ENCODE measurements at places on chromosomes 16 and 17. TPM values are rescaled to one million over a fixed set of nuclear protein-coding genes. Genes with fewer than 3 reads are reported as not detected.

Gene PNMT
- 0.53 TPM for total RNA-seq

Gene DCXR
- 90.9 TPM for total RNA-seq

Gene KRT31
- not detected for total RNA-seq

Gene WSCD1
- total RNA-seq: 3.6 TPM

Gene PIRT
- not detected for total RNA-seq

Gene PYY
- not detected for total RNA-seq

Gene DNAI2
- not detected for total RNA-seq

Gene CEP112
- total RNA-seq: 9.1 TPM

Gene PPY
- not detected for total RNA-seq

Gene MYH8
- not detected for total RNA-seq

Gene TNRC6C
- total RNA-seq: 3.9 TPM
